ENCODE measurements at places on chromosomes 16 and 17.

DNA sequence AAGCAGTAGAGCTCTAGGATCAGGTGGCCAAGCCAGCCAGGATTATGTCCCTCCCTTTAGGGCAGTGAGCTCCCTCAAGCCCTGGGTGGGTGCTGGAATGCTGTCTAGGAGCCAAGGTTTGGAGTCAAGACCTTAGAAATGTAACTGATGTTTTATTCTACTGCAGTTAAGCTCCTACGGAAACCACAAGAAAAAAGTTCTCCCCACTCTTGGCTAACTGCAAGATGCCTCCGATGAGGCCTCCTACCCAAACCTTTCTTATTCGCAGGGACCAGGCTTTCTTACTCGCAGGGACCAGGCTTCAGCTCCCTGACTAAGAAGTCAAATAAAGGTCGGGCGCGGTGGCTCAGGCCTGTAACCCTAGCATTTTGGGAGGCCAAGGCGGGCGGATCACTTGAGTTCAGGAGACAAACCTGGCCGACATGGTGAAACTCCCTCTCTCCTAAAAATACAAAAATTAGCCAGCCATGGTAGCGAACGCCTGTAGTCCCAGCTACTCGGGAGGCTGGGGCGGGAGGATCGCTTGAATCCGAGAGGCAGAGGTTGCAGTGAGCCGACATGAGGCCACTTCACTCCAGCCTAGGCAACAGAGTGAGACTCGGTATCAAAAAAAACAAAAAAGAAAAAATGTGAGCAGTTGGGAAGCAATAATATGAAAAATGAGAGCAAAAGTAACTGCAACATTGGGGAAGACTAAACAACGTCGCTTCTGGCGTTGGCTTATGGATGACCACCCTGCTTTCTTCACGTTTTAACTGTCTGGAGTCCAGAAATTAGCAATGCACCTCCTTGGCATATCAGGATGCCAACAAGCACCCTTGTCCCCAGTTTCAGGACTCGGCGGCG, 31.7 kb upstream of the ARL4D start:
- DNase-seq, result no peak

DNA sequence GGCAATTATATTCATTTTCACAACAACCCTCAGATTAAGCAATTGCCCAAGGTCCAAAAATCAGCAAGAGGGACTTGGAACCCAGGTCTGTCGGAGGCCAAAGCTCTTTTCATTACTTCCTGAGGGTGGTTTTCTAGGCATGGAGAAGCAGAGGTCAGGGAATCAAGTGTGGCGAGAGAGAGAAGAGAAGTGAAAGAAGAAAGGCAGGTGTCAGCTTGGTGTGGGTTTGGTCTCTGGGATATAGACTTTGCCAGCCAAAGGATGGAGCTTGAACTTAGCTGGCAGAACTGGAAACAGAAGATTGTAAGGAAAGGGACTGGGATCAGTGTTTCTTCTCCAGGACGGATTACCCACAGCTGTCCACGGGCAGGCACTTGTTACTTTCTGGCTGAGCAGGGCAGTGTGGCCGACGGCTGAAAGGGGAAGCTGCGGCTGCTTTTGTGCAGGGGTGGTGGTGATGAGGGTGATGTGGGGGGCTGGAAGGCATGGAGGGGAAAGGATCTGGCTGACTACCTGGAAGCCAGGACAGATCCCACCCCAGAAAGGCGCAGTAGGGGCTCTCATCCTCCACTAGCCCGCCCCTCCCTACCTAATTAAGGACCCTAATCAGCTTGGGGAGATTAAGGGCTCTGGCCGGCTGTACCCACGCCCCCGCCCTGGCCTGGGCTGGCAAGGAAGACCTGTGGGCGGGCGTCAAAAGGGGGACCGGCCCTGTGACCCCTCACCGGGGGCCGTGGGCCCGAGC, at the start of gene GUCY2D:
TSS of gene GUCY2D (plus strand) at position 640 of the 745 bp plus-strand sequence. CDS start 433 bp downstream, outside the sequence.
- no peak for DNase-seq

DNA sequence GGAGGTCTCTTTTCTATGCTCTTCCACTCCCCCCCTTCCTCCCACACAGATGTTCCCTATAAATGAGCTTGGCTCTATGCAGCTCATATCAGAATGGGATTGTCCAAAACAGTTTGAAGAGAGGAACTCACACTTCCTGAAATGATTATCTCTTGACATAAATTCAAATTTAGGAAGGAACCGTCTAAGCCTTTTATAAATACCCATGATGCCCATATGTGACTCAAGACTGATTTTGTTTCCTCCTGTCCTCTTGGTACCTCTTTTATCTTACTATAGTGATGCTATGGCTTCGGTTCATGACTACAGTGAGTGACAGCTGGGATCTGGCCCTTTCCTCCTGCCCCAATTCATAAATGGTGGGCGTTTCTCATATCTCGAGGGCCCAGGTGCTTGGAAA, 16.6 kb upstream of the TERF2 start:
- no peak for DNase-seq

- DNase-seq, result no peak
Measured at GRCh38 chr16:3223913-3224515, 10.9 kb downstream of the ZNF200 start.

DNA sequence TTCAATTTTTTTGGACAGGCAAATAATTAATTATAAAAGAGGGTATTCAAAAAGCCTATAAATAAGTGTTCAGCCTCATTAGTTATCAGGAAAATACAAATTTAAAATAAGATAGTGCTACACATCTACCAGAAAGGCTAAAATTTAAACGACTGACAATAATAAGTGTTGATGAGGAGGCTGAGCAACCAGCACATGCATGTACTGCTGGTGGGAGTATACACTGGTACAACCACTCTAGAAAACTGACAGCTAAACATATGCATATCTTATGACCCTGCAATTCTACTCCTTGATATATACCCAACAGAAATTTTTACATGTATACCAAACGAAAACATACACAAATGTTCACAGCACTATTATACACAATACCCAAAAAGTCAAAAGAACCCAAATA, 27.1 kb downstream of the XPO6 start:
- no peak for DNase-seq

DNA sequence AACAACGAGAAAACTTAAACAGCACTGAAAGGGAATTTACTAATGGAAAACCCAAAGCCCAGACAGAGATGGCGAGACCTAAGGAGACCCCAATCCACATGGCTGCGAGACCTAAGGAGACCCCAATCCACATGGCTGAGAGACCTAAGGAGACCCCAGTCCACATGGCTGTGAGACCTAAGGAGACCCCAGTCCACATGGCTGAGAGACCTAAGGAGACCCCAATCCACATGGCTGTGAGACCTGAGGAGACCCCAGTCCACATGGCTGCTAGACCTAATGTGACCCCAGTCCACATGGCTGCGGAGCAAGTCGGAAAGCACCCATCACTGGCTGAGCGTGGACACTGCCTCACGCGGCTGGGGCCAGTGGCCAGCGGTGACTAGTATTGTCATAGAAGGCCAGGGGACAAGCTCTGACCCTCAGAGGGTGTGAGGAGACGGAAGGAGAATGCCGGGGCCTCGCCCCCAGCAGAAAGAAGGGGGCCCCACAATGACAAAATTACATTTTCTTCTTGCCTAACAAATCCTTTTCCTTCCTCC, 241.8 kb downstream of the C16orf95 start:
- DNase-seq, result no peak

DNA sequence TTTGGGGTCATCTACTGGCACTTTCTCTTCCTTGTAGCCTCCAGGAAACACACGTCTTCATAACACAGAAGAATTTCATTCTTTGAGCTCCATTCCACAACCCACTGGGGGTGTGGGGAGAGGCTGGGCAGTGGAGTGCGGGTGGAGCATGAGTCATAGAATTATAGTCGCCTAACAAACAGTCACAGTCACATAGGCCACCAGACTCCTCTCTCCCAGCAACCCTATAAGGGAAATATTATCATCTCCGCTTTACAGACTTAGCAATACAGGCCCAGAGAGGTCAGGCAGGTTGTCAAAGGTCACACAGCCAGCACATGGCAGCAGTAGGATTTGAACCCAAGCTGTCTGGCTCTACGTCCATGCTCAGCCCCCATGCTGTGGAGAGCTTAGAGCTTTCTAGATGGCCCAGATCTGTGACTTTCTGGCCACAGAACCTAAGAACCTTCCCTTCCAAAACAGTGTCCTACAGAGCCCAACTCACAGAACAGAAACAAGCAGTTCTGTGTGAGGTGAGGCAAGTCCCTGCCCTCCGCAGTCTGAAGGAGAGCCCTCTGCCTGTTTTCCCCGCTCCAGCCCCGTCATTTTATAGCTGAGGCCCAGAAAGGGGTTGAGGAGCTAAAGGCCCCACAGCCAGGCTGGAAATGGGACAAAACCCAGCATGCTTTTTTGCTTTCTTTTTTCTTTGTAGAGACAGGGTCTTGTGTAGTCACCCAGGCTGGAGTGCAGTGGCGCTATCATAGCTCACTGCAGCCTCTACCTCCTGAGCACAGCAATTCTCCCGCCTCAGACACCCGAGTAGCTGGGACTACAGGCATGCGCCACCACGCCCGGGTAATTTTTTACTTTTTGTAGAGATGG, 10.7 kb upstream of the LITAF start:
- no peak for DNase-seq

- DNase-seq, result peak; percentile 23
Measured at GRCh38 chr16:57186872-57187854, 1.0 kb downstream of the RSPRY1 start.

- DNase-seq, result no peak
Measured at GRCh38 chr17:2418572-2418971, 17.7 kb upstream of the MNT start.

DNA sequence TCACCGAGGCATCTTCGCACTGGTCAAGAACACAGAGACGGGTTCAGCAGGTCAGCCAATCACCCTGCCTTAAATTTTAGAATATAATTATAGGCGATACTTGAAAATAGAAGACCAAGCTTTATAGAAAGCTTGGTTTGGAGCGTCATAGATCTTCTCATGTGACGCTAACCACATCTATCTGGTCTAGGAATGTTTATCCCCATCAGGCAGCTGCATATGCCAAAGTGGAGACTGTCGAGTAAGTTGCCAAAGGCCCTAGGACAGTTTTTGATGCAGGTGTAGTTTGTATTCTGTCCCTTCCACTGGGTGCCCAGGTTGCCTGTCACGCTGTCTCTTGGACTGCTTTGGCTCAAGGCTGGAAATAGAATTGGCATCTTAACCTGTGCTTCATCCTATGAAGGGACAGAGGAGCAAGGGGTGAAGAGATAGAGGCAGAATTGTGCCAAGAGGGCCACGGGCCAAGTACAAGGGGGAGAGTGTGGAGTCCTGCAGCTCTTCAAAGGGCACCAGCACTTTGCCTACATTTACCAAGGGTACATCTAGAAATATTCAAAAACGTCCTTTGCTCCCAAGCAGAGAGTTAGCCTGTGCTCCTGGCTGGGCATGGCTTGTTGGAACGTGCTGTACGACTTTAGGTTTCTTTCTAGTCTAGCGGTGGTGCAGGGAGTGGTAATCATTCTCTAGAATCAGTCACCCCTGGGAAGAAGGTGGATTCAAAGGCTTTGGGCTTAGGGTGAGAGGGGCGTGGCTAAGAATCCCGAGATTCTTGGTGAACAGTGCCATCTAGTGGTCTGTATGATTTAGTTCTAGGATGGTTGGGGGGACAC, 5.3 kb upstream of the WIPI1 start:
- peak; percentile 73 for DNase-seq

- DNase-seq, result no peak
Measured at GRCh38 chr16:88482630-88483391, 29.7 kb downstream of the ZFPM1 start.

GRCh38 chr16:2825906-2826305, 4.2 kb upstream of the ZG16B start:
- no peak for DNase-seq

DNA sequence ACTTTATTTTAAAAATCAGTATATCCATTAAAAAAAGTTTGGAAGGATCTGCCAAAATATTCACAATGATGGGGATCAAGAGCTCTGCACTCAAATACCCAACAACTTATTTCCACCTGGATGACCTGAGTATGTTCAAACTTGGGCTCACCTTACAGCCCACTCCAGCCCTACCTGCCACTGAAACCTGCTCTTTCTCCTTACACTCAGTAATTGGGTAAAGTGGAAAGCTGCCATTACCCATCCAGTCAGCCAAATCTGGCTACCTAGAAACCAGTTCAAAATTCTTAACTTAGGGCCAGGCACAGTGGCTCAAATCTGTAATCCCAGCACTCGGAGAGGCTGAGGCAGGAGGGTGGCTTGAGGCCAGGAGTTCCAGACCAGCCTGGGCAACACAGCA, 9.6 kb downstream of the VPS53 start:
- DNase-seq, result no peak

- DNase-seq, result no peak
Measured at GRCh38 chr17:17303847-17304490, 796 bp downstream of the NT5M start.

GRCh38 chr17:80817861-80818260, 173.8 kb upstream of the CHMP6 start:
- DNase-seq, result no peak

- peak; percentile 86 for DNase-seq
Measured at GRCh38 chr17:3683054-3683511, 12.9 kb downstream of the P2RX5 start.

- peak; percentile 80 for DNase-seq
Measured at GRCh38 chr16:69105501-69106361, at the start of gene HAS3. Gene HAS3, plus strand, starts transcription at chr16:69105653. Its CDS starts 3,743 bp downstream, at chr16:69109396.

DNA sequence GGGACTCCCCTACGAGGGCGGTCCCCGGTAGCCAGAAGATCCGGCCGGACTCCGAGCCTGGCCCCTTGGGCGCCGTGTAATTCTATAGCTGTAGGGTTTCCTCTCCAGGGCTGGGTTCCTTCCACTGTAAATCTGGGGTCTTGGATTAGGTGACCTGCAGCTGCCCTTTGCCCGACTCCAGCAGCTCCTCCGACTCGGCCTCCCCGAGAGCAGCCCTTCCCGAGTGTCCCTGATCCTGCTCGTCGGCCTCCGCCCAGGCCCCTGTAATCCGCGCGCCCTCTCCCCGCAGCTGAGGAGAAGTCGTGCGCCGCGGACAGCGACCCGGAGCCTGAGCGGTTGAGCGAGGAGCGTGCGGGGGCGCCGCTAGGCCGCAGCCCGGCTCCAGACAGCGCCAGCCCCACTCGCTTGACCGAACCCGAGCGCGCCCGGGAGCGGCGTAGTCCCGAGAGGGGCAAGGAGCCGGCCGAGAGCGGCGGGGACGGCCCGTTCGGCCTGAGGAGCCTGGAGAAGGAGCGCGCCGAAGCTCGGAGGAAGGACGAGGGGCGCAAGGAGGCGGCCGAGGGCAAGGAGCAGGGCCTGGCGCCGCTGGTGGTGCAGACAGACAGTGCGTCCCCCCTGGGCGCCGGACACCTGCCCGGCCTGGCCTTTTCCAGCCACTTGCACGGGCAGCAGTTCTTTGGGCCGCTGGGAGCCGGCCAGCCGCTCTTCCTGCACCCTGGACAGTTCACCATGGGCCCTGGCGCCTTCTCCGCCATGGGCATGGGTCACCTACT, 5.5 kb downstream of the TBX2 start:
- no peak for DNase-seq

GRCh38 chr17:41551365-41551764, 20.5 kb downstream of the KRT9 start:
- no peak for DNase-seq

DNA sequence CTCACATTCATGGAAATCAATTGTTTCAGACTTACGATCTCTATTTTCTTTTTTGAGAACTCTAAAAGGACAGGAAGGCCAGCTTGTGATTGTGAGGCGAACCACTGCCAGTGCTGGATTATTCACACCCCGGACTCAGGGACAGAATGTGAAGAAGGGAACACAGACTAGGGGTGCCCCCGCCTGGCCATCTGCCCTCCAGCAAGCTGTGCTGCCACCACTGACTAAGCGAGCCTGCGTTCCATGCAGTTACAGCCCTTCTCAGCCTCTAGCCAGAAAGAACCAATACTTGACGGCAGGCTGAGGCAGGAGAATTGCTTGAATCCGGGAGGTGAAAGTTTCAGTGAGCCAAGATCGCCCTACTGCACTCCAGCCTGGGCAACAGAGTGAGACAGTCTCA, 2.8 kb downstream of the HAGH start:
- peak; percentile 57 for DNase-seq
